MCF 10A (cell line): ENCODE measurements at places on chromosomes 2 and 18. TPM values are rescaled to one million over a fixed set of nuclear protein-coding genes. Genes with fewer than 3 reads are reported as not detected.

DNA sequence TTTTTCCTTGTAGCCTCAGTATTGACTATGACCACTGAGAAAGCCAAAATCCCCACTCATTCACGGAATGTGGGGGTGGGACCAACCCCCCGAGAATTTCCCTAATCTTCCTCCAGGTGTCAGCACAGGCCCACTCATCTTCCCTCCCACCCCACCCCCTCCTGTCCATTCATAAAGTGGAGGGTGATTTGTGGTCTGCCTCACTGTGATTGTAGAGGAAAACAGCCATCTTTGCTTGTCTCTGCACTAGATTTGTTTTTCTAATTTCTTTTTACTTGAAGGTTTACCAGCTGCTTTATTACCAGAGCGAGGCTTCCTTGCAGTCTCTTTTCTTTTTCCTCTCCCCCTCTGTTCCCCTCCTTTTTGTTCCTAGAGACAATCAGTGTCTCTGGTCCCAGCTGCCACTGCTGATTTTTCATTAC is 171.8 kb downstream of the ICOS start:
- H3K36me3 ChIP-seq, result no peaks in the 10 kb centered on the region
- no peaks in the 10 kb centered on the region for H3K4me1 ChIP-seq
- no peak overlapping the region for H3K4me3 ChIP-seq
- no peak overlapping the region for H3K27ac ChIP-seq

DNA sequence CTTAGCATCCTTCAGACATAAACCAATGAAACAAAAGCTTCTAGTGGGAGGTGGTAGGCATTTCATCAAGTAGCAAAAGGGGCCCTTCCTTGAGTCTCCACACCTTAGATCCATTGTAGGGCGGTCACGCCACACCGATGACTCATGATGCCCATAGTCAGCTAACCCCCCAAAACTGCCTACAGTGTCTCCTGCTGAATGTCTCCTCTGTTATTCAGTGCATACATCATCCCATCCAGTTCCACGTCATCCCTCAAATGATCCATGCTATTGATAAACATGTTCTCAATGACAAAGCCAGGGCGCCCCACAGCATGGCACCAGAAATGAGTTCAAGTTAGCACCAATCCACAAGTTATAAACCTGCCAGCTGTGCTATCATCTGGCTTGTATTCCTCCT is 57.4 kb upstream of the ACKR3 start:
- no peak overlapping the region for H3K4me3 ChIP-seq
- no peak overlapping the region for H3K27ac ChIP-seq
- DNase-seq, result no peak
- no peaks in the 10 kb centered on the region for H3K4me1 ChIP-seq
- peaks cover 2% of the 10 kb centered on the region for H3K27me3 ChIP-seq

GRCh38 chr2:20573620-20574422 is 77.1 kb downstream of the HS1BP3 start:
- no peak for DNase-seq
- H3K4me1 ChIP-seq, result peaks cover 25% of the 10 kb centered on the region
- peaks cover 6% of the 10 kb centered on the region for H3K36me3 ChIP-seq
- no peak overlapping the region for H3K4me3 ChIP-seq

GAL3ST2 gene
- total RNA-seq, result 0.37 TPM in 1 of 2 replicates, not detected in the other

TBC1D8 gene
- 48.1 and 50.9 TPM in 2 replicates for total RNA-seq

- H3K27ac ChIP-seq, result no peak overlapping the region
- no peaks in the 10 kb centered on the region for H3K4me1 ChIP-seq
- H3K27me3 ChIP-seq, result no peaks in the 10 kb centered on the region
- DNase-seq, result no peak
These were observed 74.7 kb downstream of the EIPR1 start for GRCh38 chr2:3302751-3303582.

- H3K27me3 ChIP-seq, result no peaks in the 10 kb centered on the region
- H3K4me3 ChIP-seq, result no peak overlapping the region
- H3K4me1 ChIP-seq, result no peaks in the 10 kb centered on the region
- no peak for DNase-seq
- peaks cover 4% of the 10 kb centered on the region for H3K36me3 ChIP-seq
- H3K27ac ChIP-seq, result no peak overlapping the region
These were observed 279.6 kb upstream of the CYP26B1 start for GRCh38 chr2:72427022-72427861.

- no peak for DNase-seq
- no peak overlapping the region for H3K27ac ChIP-seq
- no peaks in the 10 kb centered on the region for H3K4me1 ChIP-seq
- no peaks in the 10 kb centered on the region for H3K27me3 ChIP-seq
- no peaks in the 10 kb centered on the region for H3K36me3 ChIP-seq
These were observed 247.8 kb upstream of the CWC22 start for GRCh38 chr2:180254872-180255271.

DNA sequence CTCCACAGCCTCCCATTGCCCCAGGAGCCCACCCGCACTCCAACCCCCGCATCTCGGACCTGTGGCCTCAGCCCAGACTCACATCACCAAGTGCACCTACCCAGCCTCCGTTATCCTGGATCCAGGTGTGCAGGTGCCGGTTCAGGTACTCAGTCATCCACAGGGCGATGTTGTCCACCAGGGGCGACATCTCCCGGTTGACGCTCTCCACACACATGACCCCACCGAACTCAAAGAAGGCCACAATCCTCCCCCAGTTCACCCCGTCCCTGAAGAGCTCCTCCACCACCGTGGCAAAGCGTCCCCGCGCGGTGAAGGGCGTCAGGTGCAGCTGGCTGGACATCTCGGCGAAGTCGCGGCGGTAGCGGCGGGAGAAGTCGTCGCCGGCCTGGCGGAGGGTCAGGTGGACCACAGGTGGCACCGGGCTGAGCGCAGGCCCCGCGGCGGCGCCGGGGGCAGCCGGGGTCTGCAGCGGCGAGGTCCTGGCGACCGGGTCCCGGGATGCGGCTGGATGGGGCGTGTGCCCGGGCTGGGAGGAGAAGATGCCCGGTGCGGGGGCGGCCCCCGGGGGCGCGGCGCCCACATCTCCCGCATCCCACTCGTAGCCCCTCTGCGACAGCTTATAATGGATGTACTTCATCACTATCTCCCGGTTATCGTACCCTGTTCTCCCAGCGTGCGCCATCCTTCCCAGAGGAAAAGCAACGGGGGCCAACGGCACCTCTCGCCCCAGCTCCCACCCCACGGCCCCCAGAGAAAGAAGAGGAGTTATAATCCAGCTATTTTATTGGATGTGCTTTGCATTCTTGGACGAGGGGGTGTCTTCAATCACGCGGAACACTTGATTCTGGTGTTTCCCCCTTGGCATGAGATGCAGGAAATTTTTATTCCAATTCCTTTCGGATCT is 1.3 kb downstream of the BCL2 start:
- peak overlapping the region; percentile 61 for H3K27ac ChIP-seq
- no peak for DNase-seq
- peaks cover 5% of the 10 kb centered on the region for H3K36me3 ChIP-seq
- peak overlapping the region; percentile 96 for H3K4me3 ChIP-seq
- peaks cover 23% of the 10 kb centered on the region for H3K4me1 ChIP-seq

DNA sequence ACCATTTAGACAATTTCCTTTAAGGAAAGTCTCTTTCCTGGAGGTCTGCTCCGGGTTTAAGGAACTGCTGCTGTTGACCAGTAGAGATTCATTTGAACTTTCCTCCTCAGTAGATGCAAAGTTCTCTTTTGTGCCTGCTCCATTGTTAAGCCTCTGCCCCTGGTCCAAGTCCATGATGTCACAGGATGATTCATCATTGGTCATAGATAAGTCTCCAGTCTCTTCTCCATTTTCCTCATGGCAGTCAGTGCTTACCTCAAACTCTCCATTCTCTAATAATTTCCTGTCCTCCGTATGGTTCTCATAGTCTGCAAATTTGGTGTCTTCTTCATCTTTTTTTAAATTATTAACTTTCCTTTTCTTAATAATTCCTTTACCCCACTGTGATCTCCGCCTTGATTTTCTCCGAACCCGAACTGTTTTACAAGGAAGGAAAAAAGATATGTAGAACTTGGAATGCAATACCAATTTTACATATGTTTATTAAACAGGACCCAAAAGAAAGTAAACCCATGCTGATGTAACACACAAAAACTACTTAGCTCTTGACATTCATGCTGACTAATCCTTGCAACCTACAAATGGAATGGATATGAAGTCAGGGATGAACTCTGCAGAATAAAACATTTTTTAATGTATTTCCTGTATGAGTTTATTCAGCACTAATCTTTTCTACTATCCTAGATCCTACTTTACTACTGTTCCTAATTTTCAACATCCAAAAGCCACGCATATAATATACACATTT is 169.1 kb downstream of the ATAD2B start:
- H3K27ac ChIP-seq, result peak overlapping the region; percentile 82
- DNase-seq, result peak; percentile 80
- peaks cover 25% of the 10 kb centered on the region for H3K4me1 ChIP-seq
- no peaks in the 10 kb centered on the region for H3K27me3 ChIP-seq

DNA sequence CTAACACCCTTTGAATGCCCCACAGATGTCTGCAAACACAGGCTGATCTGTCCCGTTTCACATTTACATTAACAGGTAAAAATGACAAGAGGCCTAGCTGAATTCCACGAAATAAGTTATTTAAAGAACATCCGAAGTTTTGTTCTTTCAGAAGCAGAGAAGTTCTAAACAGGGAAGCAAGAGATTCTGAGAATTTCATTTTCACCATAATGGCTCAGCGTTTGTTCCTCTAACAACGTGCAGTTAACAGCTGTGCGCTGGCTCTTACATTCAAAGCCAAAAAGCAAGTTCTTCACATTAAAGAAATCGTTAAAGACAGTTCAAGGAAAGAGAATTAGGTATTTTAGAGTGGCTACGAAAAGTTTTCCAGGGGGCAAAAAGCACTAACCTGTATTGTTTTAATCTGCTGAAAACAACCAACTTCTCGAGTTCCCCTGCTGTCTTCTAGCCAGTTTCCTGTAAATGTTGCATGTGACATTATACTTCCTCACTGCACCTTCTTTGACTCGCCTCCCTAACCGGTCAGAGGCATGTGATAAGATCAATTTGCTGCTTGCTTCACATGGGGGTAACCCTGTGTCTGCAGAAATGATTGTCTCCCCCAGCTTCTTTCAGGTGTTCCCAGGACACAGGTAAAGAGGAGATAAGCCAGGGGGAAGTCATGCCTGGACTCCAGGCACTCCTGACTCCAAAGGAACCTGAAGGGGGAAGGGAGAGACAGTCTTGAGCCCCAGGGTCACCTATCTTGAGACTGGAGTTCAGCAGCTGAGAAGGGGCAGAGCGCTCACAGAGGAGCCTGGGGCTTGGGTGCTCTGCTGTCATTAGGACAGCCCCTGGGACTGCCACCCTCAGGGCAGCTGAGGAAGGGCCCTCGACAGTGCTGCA is 36.8 kb upstream of the WIPF1 start:
- no peaks in the 10 kb centered on the region for H3K4me1 ChIP-seq
- H3K36me3 ChIP-seq, result no peaks in the 10 kb centered on the region
- H3K27ac ChIP-seq, result no peak overlapping the region
- DNase-seq, result no peak
- H3K4me3 ChIP-seq, result no peak overlapping the region

TANC1 gene
- total RNA-seq, result 31.0 and 35.3 TPM in 2 replicates

KIAA2012 gene
- not detected in 2 replicates for total RNA-seq

DNA sequence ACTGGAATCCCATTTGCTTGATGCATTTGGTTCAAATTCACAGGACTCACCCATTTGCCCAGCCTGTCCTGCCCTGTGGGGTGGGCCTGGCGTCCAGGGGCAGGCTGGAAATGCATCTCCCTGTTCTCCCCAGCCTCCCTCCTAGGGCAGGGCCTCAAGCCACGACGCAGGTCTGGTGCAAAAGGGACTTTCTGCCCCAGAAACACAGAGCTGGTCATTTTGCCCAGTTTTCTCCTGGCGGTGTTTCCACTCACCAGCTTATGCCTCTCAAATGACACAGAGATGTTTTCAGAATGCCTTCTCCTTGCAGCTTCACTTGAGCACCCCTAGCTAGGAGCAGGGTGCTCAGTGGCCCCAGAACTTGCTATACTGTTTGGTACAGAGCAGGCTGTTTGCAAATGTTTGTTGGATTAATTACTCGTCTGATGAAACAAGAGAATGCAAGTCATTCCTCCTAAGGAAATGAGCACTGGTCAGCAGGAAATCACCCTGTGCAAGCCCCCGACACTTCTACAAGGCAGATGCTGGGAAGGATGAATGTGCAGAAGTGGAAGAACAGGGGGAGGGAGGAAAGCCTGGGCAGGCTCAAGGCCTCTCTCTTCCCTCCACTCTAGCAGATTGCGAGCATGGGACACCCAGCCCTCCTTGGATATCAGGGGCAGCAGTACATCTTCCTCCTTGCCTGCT is 164.3 kb upstream of the APCDD1 start:
- no peak overlapping the region for H3K4me3 ChIP-seq
- DNase-seq, result no peak
- peaks cover 9% of the 10 kb centered on the region for H3K4me1 ChIP-seq
- H3K27ac ChIP-seq, result no peak overlapping the region
- H3K36me3 ChIP-seq, result no peaks in the 10 kb centered on the region

DSEL gene
- 14.9 and 19.0 TPM in 2 replicates for total RNA-seq

- H3K27ac ChIP-seq, result no peak overlapping the region
- no peak overlapping the region for H3K4me3 ChIP-seq
- peaks cover 5% of the 10 kb centered on the region for H3K4me1 ChIP-seq
- no peaks in the 10 kb centered on the region for H3K27me3 ChIP-seq
These were observed 38.8 kb downstream of the ADAM23 start for GRCh38 chr2:206482123-206482522.

KCNE4 gene
- not detected in 2 replicates for total RNA-seq

DNA sequence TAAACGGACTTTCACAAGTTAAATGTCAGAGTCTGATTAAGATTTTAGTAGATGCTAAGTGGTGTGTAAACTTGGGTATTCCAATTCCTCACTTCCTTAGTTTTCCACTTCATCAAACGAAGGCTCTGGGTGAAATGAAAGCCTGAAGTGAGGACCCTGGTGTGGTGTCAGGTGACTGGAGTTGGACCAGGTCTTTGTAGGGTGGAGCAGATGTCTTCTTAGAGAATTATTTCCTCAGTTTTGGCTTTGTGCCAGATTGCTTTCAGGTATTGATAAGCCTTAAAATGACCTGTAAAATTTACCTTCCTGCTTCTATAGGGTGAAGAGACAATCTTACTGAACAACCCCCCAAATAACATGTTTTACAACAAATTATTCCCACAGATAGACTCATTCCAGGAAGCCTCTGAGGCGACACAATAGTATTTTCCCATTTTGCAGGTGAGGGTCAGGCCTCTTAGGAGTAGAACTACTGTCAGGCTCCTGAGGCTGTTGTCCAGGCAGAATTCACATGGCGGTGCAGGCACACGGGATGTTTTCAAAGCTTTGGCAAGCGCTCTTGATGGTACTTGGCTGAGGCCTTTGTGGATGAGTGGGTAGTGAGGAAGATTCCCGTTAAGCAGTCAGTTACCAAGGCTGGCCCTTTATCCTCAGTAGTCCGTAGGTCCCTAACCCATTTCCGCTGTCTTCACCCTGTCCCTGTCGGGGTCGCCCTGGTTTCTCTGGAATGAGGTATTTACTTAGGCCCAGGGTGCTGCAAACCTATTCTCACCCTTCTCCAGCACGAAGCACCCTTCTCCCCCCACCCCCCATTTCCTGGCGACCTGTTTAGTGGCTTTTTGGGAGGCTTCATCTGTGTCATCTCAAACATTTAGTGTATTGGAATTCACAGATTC is 6.6 kb downstream of the RPS7 start:
- no peaks in the 10 kb centered on the region for H3K27me3 ChIP-seq
- no peak for DNase-seq
- no peak overlapping the region for H3K4me3 ChIP-seq
- H3K27ac ChIP-seq, result no peak overlapping the region
- H3K36me3 ChIP-seq, result peaks cover 77% of the 10 kb centered on the region
- peaks cover 34% of the 10 kb centered on the region for H3K4me1 ChIP-seq
